Muscle of arm (tissue), 14 donors: ENCODE measurements at places on chromosomes 12 and 14. TPM values are rescaled to one million over a fixed set of nuclear protein-coding genes. Genes with fewer than 3 reads are reported as not detected.

Gene SOS2
- 54.2 TPM for polyA plus RNA-seq

- no peak for DNase-seq
Observed at GRCh38 chr12:109567296-109567695, 6.0 kb downstream of the MMAB start.

DNA sequence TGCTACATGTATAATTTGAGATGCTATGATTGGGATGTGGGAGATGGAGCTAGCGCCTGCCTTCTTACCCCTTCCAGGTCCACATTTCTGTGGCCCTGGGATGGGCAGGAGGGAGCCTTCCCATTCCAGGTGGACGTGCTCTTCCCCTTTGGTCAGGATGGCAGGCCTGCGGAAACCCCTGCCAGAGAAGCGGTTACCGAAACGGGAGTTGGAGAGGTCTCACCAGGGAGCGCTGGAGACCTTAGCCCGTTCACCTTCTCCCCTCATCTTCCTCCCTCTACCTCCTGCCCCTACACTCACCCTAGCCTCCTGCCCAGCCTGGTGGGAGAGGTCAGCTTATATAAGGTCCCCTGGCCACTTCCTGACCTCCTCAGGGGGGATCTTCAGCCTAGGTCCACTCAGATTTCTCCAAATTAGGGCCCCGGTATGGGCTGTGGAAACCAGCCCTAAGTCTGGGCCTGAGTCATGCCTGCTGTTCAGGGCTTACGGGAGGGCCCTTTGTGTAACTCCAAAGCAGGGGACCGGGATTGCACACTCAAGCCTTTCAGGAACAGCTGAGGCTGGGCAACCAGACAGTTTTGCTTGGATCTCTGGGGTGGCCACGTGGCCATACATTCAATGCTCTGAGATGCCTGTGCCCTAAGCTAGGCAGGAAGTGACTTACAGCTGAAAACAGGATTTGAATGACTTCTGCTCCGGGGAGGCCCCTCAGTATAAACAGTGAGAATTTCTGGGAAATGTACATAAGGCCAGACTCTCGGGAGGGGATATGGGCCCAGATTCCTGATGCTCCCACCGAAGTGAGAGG lies 10.2 kb upstream of the MEG3 start:
- no peak for DNase-seq

Gene VRTN
- 0.26 TPM for polyA plus RNA-seq

GRCh38 chr14:65954942-65955341 lies 531.2 kb upstream of the CCDC196 start:
- no peak for DNase-seq

DNA sequence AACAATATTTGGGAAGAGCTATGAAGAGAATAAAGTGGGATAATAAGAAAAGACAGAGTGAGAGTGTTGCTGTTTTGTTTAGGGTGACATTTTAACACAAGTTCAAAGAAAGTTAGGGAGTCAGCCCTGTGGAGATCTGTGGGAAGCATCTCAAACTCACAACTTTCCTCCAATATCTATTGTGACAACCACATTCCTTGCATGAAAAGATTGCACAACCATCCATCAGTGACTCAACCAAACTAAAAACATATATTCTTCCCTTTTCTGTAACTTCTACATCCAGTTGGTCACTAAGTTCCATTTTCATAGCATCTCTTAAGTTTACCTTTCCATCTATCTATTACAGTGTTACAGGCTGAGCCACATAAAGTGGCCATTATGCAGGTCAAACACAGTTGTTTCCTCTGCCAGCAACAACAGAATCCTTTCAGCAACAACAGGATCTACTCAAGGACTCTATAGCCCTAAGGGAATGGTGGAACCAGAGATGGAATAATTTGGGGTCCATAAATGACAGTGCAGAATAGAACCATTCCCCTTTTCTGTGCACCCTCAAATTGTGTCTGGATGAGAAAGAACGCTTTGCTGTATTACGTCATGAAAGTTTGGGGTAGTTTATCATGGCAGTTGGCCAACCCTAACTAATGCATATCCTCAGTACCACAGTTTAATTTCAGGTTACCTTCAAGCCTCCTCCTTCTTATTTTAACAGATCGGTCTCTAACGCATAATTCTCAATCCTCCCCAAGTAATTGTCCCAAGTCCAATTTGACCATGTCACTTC lies 118.8 kb downstream of the ST8SIA1 start:
- DNase-seq: no peak

DNA sequence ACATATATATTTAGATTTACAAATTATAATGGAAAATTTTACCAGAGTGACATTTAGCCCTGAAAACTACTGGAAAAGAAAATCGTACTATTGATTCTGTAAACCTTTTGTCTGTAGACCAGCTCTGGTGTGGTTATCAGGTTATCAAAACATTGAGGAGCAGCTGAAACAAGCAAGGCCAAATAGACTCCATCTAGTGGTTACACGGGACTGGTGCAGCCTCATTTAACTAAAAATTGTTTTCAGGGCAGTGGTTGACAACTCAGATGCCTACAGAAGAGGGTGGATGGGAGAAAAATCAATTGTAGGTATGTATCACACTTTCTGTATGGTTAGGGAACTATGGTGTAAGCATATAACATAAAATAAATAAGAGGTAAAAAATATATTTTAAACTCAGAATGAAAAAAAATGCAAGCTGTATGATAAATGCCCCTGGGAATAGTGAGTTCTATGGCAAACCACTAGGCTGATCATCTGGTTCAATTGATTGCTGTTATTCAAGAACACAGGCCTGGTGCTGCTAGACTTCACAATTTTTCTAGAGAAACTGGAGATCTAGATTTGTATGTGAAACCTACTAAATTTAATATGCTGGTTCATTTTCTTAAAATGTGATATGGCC lies 51.2 kb downstream of the ACSS3 start:
- no peak for DNase-seq

DNA sequence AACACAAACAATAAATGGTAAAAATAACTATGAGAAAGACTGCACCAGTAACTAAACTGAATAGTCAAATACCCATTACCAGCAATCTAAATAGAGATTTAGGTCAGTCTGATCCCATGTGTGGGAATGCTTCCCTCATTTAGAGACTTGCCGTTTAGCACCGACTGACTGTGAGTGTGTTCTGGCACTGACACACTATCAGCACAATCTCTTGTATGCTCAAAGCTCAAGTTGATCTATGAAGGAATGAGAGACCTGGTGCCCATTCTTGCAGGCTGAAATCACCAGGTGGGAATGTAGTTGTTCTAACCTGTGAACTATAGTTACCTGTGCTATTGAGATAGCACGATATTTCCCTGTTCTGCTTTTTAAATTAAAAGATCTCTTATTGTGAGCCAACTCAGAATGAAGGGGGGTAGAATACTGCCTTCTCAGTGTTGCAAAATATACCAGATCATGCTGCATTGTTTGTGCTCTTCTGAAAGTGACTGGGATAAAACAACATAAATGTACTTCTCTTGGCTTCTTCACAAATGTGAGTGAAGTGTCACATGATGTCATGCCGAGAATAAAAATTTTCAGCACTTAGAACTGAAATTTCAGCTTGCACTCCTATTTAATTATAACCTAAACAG lies 99.6 kb downstream of the LIN7A start:
- no peak for DNase-seq

- DNase-seq: no peak
Observed at GRCh38 chr14:58650857-58651256, 13.1 kb downstream of the DACT1 start.

Gene ADCY4
- polyA plus RNA-seq: 15.3 TPM

DNA sequence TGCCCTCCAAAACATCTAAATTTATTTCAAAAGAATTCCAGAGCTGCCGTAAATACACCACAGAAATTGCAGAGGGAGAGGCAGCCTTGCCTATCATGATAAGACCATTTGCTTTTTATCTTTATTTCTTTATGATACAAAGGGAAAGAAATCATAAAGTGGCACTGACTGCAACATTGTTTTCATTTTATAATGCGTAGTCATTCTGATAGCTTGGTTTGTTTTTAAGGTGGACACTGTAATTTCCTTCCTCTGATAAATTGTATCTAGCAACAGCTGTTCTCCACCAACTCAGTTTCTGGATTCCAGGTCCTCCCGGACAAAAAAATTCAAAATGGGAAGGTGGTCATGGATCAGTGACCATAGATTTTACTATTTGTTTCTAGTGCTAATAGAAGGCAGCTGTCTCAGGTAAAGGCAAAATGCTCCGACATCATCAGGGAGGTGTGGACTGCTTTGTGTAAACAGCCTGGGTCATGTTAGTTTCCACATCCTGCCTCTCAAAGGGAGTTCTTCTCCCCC lies 623 bp upstream of the TSPAN8 start:
- no peak for DNase-seq

- DNase-seq: no peak
Observed at GRCh38 chr12:82877963-82878362, 191.3 kb downstream of the TMTC2 start.

GRCh38 chr12:19131025-19131444 lies 1.5 kb downstream of the PLEKHA5 start:
- DNase-seq: peak; percentile 45

DNA sequence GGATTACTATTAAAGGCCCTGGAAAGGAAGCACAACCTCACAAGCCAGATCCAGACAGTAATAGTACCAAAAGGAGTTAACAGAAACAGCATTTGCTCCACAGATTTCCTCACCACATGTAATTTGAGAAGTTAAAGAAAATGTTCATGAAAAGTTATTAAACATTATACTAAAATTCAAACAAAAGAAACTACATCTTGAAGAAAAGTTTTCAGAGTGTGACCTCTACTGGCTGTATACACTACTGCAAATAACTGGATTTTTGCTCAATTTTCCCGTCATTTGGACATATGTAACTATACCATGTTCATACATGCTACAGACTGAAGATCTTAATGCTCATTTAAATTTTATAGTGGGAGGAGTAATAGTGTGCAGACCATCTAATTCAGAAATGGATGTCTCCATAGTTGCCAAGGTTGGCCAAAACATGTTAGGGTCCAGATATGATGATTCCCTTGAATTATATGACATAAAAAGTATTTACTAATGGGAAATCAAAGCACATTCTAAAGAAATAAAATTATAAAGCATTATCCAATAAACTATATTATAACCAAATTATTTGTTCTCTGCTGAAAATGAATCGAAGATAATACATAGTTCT lies 5.6 kb downstream of the KRR1 start:
- DNase-seq: peak; percentile 19

DNA sequence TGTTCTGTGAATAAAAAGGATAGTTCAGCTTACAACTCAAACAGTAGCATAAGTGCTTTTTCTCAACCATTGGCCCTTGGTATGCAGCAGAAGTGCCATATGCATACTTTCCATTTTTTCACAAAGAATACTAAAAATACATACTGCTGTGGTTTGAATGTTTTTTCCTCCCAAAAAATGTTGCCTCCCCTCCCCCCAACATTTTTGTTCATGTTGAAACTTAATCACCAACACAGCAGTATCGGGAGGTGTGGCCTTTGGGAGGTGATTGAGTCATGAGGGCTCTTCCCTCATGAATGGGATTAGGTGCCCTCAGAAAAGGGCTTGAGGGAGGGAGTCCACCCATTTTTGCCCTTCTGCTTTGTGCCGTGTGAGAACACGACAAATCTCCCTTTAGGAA lies 198.6 kb downstream of the ESR2 start:
- no peak for DNase-seq

- DNase-seq: no peak
Observed at GRCh38 chr14:96757456-96757855, 39.7 kb upstream of the VRK1 start.

DNA sequence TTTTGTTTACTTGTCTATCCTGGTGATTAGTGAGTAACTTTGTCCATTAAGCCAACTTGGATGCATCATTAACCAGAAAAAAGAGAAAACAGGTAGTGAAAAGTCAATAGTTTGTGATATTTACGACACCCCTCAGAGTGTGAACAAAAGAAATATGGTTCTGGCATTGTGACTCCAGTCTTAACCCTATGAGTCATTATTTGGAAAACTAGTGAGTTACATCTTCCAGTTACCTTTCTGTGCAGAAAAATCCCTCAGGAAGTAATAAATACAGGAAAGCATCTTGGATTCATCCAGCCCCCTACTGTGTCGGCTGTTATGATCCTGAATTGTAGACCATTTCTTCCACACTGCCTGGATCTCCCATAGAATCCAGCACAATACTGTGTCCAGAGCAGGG lies 379.1 kb downstream of the GALC start:
- DNase-seq: no peak

Gene CCDC85C
- polyA plus RNA-seq: 4.4 TPM
